ENCODE measurements at places on chromosomes 6 and 20. TPM values are rescaled to one million over a fixed set of nuclear protein-coding genes. Genes with fewer than 3 reads are reported as not detected.

- H3K27me3 ChIP-seq, result peaks cover 29% of the 10 kb centered on the region
- peaks cover 20% of the 10 kb centered on the region for H3K4me1 ChIP-seq
- no peak for DNase-seq
- no peak overlapping the region for H3K27ac ChIP-seq
These were observed 99.7 kb upstream of the SNX9 start for GRCh38 chr6:157723376-157723775.

DNA sequence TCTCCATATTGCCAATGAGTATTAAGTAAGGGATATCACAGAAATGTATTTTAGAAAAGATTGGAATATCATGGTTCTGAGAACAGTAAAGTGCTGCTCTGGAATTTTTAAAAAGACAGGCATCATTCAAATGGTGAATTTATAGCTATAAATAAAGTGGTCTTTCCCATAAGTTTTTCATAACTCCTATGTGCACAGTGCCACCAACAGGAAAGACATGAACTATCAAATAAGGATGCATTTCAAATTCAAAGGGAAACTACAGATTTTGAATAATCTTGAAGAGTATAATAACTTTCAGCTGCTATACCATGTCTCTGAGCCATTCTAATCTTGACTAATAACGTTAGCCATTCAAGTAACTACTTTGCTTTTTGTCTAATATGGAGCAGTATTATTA is 456.8 kb upstream of the GJE1 start:
- H3K4me3 ChIP-seq, result no peak overlapping the region
- peaks cover 21% of the 10 kb centered on the region for H3K4me1 ChIP-seq
- H3K27me3 ChIP-seq, result peaks cover 1% of the 10 kb centered on the region
- no peak overlapping the region for H3K27ac ChIP-seq
- H3K36me3 ChIP-seq, result peaks cover 13% of the 10 kb centered on the region

DNA sequence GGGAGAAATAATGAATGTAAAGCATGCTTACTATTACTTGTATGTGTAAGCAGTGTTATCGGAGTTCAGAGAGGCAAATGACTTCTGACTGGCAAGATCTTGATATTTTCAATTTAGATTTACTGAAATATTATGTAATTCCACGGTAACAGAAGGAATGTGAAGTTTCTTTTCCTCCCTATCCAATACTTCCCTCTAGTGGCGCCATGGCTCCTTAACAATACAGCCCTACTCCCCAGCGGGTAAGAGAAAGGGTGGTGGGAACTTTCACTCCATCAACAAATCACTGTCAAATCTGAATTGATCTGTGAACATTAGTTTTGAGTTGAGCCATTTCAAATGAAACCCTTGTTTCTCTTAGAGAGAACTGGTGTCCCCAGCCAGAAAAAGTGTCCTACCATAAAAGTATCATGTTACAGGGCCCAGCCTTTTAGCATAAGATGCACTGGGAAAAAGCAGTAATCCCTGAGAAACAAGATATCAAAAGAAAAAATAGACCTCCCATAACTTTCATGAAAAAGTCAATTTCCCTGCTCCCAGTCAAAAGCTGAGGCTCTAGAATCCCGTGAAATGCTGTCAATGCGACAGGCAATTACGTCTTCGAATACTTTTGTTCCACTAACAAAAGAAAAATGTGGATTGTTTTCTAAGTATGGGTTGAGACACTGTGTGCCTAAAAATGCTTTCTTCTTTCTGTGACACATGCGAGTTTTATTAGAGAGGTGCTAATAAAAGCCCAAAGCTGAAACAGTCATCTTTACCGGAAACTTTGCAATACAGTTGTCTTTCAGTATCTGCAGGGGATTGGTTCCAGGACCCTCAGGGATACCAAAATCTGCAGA is 12.9 kb downstream of the COX7A2 start:
- H3K27ac ChIP-seq, result peak overlapping the region; percentile 80
- no peaks in the 10 kb centered on the region for H3K27me3 ChIP-seq
- DNase-seq, result peak; percentile 57
- peaks cover 31% of the 10 kb centered on the region for H3K4me1 ChIP-seq

GRCh38 chr6:169499848-169500247 is 202.0 kb downstream of the WDR27 start:
- DNase-seq, result no peak
- H3K27me3 ChIP-seq, result 0 out of 2 replicates have a peak, but pooled peaks cover 2% of the 10 kb centered on the region
- no peak overlapping the region for H3K4me3 ChIP-seq
- H3K36me3 ChIP-seq, result peaks cover 12% of the 10 kb centered on the region
- H3K27ac ChIP-seq, result no peak overlapping the region
- H3K4me1 ChIP-seq, result peaks cover 27% of the 10 kb centered on the region

DNA sequence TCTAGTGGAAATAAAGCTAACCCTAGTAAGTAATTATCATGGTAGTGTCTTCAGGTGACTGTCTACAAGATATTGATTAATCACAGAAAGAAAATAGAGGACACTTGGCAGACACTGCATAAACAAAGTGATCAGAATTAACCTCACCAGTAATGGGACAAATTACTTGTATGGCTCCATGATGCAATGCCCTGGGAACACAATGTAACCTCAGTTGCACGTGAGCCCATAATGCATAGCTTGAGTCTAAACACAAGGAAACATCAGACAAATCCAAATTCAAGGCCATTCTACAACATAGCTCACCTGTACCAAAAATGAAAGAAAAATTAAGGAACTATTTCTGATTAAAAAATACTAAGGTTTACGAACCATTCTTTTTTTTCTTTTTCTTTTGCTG is 92.4 kb upstream of the SSTR4 start:
- no peak overlapping the region for H3K27ac ChIP-seq
- no peak overlapping the region for H3K4me3 ChIP-seq
- H3K36me3 ChIP-seq, result no peaks in the 10 kb centered on the region
- peaks cover 1% of the 10 kb centered on the region for H3K27me3 ChIP-seq

DNA sequence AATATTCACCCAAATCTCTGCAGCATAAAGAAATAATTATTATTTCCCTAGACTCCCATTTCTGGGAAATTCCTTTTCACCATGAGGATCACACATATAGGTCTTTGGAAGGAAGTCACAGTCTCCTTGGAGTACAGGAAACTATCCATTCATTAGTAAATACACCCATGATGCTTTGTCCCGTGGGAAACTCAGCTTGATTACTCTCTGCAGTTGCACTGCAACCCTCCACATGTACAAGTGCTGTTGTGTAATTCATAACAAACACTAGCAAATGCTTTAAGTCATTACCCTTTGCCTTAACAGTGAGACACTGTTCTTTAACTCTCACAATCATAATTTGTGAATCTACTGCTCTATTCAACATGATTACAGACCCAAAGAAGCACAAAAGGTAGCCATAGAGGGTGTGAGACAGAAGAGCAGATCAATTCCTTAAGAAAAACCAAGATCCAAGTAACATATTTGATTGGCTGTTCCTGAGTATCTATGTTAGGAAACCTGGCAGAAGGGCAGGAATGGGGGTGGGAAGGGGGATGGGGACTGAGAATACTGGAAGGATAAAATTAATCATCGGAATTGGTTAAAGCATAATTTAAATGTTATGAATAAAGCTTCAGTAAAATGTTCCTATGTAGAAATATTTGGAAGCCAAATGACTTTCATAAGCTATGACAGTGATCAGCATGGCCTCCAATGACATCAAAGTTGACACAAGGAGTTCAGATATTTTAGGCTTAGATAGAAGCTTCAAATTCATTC is 268.0 kb downstream of the HACE1 start:
- H3K27me3 ChIP-seq, result no peaks in the 10 kb centered on the region
- no peak overlapping the region for H3K27ac ChIP-seq
- no peak for DNase-seq
- no peak overlapping the region for H3K4me3 ChIP-seq

- H3K4me1 ChIP-seq, result no peaks in the 10 kb centered on the region
- H3K36me3 ChIP-seq, result no peaks in the 10 kb centered on the region
- H3K27ac ChIP-seq, result no peak overlapping the region
- DNase-seq, result no peak
- no peak overlapping the region for H3K4me3 ChIP-seq
- peaks cover 4% of the 10 kb centered on the region for H3K27me3 ChIP-seq
These were observed 327.6 kb upstream of the CNR1 start for GRCh38 chr6:88493717-88494116.

DNA sequence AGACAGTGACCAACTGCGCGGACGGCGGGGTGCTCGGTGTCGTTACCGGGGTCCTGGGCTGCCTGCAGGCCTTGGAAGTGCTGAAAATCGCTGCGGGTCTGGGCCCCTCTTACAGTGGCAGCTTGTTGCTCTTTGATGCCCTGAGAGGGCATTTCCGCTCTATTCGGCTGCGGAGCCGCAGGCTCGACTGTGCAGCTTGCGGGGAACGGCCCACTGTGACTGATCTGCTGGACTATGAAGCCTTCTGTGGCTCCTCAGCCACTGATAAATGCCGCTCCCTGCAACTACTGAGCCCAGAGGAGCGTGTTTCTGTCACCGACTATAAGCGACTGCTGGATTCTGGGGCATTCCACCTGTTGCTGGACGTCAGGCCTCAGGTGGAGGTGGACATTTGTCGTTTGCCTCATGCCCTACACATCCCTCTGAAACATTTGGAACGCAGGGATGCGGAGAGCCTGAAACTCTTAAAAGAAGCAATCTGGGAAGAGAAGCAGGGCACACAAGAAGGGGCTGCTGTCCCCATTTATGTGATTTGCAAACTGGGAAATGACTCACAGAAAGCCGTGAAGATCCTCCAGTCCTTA is 1.0 kb downstream of the MOCS3 start:
- peaks cover 46% of the 10 kb centered on the region for H3K4me1 ChIP-seq
- no peak for DNase-seq
- no peaks in the 10 kb centered on the region for H3K27me3 ChIP-seq
- peak overlapping the region; percentile 98 for H3K4me3 ChIP-seq
- peak overlapping the region; percentile 100 for H3K27ac ChIP-seq
- H3K36me3 ChIP-seq, result peaks cover 35% of the 10 kb centered on the region

DNA sequence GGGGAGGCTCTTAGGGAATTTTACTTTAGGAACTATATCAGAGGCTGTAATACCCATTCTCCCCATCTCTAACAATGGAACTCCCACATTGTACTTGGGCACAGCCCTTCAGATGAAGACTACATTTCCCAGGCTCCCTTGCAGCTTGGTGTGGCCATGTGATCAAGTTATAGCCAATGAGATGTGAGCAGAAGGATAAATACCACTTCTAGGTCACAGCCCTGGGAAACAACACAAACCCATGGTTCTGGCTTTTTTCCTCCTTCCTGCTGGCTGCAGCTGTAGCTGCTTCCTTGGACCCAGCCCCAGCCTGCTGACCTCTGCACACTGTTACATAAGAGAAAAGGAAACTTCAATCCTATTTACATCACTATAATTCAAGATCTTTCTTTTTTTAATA is 445.9 kb upstream of the JARID2 start:
- H3K4me3 ChIP-seq, result no peak overlapping the region
- peaks cover 3% of the 10 kb centered on the region for H3K27me3 ChIP-seq
- no peaks in the 10 kb centered on the region for H3K36me3 ChIP-seq
- H3K4me1 ChIP-seq, result peaks cover 38% of the 10 kb centered on the region

DNA sequence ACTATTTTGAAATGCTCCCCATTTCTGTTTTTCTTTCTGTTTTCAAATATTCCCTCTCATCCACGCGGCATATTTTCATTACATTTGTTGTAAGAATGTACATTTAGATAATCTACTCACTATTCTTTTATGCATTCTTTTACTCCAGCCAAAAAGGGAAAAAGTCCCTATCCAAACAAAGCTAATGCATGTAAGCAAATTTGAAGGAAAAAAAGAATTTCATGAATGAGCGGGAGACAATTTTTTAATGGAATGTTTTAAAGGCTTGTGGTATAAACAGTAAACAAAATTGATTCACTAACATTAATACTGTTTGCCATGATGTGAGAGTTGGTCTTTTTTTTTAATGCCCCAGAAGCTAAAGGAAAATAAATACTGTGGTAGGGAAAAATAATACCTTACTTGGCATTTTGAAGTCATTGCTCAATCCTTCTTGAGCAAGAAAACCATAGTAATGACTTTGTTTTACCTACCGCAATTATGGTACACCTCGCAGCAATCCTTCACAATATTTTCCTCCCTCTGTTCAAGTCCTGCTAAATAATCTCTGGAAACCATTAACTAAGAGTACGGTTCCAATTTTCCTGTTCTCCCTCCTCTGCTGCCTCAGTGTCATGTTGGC is 79.0 kb downstream of the BACH2 start:
- DNase-seq, result no peak
- H3K4me1 ChIP-seq, result no peaks in the 10 kb centered on the region
- no peaks in the 10 kb centered on the region for H3K36me3 ChIP-seq
- H3K27me3 ChIP-seq, result peaks cover 3% of the 10 kb centered on the region

- H3K27me3 ChIP-seq, result no peaks in the 10 kb centered on the region
- H3K4me3 ChIP-seq, result 0 out of 2 replicates have a peak overlapping the region, but pooled peaks have one; percentile 37
- H3K27ac ChIP-seq, result peak overlapping the region; percentile 40
- H3K36me3 ChIP-seq, result peaks cover 7% of the 10 kb centered on the region
- peak; percentile 87 for DNase-seq
- peaks cover 27% of the 10 kb centered on the region for H3K4me1 ChIP-seq
These were observed 16.8 kb downstream of the TMEM244 start for GRCh38 chr6:129844118-129844891.

GRCh38 chr20:47336129-47336754 is 20.3 kb downstream of the ZMYND8 start:
- peak overlapping the region; percentile 82 for H3K4me3 ChIP-seq
- peak; percentile 86 for DNase-seq
- H3K36me3 ChIP-seq, result peaks cover 32% of the 10 kb centered on the region
- H3K27me3 ChIP-seq, result no peaks in the 10 kb centered on the region
- peak overlapping the region; percentile 89 for H3K27ac ChIP-seq
- H3K4me1 ChIP-seq, result peaks cover 62% of the 10 kb centered on the region

DNA sequence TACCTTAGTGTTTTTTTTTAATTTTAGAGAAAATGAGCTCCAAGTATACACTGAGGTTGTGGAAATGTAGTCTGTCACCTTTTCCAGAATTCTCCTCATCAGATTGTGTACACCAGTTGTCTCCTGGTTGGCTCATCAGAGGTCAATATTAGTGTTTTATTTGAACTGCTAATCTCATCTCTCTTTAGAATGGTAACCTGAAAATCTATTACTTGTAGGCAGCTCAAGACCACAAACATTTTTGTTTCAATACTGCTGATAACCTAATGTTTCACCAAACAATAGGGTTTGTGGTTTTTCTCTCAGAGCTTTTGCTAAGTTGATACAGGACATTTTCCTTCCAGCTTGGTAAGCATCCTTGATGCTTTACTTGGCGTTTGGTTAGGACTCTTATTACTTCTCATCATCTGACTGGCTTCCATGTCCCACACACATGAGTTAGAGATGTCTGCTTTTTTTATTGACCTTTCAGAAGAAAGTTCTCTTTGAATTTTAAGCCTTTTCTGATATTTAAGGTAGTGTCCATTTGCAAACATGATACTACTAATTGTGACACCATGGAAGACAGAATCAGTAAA is 15.1 kb downstream of the ADGRG6 start:
- H3K27ac ChIP-seq, result no peak overlapping the region
- peaks cover 23% of the 10 kb centered on the region for H3K36me3 ChIP-seq
- DNase-seq, result no peak
- H3K27me3 ChIP-seq, result no peaks in the 10 kb centered on the region
- H3K4me3 ChIP-seq, result no peak overlapping the region

Gene EYS
- not detected for total RNA-seq

Gene TAAR1
- total RNA-seq, result not detected

Gene KIF3B
- 31.6 TPM for total RNA-seq

Gene SNAP25
- not detected for total RNA-seq

All from HFFc6 (cell line).